ENCODE measurements at places on chromosomes 2 and 18.
A peak's percentile ranks its signal among the peaks of the same experiment; 100 is the strongest.

DNA sequence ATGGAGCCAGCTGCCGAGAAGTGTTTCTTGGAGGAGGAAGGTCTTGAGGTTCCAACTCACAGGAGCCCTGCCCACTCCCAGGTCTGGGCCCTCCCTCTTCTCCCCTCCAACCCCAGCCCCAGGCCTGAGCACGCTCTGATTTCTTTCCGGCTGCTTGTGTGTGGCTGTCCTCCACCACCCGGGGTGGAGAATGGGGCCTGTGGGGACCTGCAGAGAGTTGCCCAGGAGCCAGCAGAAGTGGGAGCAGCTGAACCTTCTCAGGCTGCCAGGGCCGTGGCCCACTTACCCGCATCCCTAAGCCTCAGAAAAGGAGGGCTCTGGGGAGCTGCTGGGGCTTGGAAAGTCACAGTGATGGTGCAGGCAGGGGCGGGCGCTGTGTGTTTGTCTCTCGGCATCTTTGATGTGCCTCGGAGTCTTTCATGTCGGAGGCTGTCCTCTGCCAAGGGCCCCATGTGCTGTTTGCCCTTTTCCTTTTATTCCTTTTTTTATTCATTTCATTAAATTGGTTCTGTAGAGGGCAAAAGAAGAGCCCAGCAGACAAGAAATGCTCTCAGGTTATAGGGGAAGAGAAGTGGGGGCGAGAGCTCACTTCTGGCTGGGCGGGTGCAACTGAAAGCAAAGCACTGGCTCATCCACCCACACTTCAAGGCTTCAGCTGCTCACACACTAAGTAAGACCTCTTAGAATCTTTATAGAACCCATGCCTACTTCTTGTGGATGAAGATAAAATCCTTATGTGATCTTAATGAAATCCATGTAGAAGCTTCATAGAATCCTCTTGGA, 52.5 kb downstream of the SDC1 start:
- peak; percentile 69 for DNase-seq

- DNase-seq: no peak
Observed at GRCh38 chr2:206296128-206296527, 21.7 kb downstream of the ZDBF2 start.

DNA sequence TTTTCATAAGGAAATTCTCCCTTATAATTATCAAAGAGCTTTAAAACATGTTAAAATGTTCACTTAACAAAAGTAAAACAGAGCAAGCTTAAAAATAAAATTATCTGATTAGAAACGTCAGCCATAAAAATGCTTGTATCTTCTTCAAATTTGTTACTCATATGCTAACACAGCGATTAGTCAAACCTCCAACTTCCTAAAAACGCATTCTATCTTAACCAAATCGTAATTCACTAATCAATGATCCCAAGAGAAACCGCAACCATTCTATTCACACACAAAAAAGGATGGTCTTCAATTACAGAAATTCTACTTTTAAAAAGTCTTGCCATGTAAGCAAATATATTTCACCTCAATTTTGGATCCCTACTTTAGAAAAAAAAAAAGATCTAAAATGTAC, 1.9 kb downstream of the STK17B start:
- DNase-seq: peak; percentile 13

DNA sequence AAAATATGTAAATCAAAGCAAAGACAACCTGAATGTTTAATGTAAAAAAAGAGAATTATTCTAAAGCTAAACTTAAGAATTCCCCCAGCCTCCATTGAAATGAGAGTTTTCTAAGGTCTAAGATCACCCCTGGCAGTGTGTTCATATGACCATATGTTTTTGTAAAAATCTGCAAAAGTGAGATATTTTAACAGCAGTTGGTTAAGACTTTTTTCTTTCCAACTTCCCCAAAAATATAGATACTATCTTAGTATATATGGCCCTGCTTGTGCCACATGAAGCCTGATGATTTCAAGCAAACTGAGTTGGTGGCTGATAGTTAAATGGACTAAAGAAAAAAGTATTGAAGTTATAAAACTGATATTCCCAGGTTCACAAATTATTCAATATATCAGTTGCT, 35.4 kb downstream of the ZNF804A start:
- no peak for DNase-seq

DNA sequence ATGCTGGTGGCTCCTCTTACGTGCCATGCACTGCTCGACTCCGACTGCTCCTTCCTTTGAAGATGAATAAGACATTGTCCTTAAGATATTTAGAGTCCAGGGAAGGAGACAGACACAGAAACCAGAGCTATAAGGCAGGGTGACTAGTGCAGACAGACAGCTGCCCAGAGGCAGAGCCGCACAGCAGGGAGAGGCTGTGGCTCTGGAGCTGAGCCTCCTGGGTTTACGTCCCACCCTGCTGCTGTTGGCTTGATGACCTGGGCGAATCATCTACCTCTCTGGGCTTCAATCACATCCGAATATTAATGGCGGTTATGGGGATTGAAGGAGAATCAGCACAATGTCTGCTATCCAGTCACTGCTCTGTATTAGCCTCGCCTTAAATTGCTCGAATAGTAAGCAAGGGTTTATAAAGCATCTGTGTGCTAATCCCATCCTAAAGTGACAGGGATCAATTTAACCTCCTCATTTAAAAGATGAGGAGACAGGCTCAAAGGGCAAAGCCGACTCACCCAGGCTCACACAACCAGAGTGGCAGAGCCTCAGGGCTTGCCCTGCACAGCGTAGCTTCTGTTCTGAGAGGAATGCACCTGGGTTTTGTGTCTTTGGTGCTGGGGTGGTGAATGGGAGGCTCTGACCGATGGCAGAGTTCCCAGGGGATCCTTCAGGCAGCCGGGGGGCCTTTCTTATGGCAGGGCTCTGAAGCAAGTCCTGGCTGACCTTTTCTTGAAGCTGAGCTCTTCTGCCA, 284.1 kb downstream of the MYCN start:
- DNase-seq: no peak

Data from inflammatory macrophage (primary cell).